Kidney (tissue), 22 donors: ENCODE measurements at places on chromosomes 3 and 15. TPM values are rescaled to one million over a fixed set of nuclear protein-coding genes. Genes with fewer than 3 reads are reported as not detected.

CLDN11 gene
- 1.6 TPM for polyA plus RNA-seq

DNA sequence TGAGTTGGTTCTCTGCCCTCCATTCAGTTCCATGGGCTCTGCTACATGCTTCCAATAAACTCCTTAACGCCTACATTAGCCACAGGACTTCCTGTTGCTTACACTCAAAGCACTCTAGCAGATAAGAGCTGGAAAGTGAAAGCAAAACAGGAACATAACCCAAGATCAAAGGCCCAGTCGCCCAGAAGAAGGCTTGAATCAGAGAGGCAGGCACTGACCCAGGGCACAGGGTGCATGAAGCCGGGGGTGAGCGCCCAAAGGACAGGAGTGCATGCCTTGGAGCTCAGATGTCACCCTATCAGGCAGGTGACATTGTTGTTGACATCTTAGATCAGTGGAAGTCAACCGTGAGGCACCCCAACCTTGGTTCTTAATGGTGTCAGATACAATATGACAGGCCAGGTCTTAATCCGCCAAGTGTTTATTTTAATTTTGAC lies 235.1 kb downstream of the UACA start:
- no peak for DNase-seq

- DNase-seq = peak; percentile 83
These were observed 489 bp downstream of the HDGFL3 start for GRCh38 chr15:83207009-83207659.

- DNase-seq = no peak
These were observed 1.9 kb downstream of the XIRP1 start for GRCh38 chr3:39190281-39191025.

GOLGA8Q gene
- polyA plus RNA-seq = not detected

DNA sequence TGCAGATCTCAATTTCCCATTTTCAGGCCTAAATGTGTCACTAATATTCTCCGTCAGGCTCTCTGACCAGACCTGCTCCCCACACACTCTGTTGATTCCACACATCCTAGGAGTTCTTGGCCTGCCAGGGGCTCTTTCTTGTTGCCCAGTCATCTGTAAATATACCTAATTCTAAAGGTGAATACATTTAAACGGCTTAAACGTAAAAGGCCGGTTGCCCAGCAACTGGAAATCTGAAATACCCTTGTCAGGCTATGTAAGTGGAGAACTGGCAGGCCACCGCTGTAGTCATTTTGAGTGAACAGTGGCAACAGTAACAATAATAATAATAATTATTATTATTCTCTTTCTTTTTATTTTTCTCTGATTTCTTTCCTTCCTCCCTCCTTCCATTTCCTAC lies 302.7 kb downstream of the AGBL1 start:
- peak; percentile 54 for DNase-seq

GRCh38 chr3:186815435-186815834 lies 9.2 kb upstream of the RFC4 start:
- DNase-seq = no peak
